ENCODE measurements at places on chromosomes 1 and 21.
A peak's percentile ranks its signal among the peaks of the same experiment; 100 is the strongest.

DNA sequence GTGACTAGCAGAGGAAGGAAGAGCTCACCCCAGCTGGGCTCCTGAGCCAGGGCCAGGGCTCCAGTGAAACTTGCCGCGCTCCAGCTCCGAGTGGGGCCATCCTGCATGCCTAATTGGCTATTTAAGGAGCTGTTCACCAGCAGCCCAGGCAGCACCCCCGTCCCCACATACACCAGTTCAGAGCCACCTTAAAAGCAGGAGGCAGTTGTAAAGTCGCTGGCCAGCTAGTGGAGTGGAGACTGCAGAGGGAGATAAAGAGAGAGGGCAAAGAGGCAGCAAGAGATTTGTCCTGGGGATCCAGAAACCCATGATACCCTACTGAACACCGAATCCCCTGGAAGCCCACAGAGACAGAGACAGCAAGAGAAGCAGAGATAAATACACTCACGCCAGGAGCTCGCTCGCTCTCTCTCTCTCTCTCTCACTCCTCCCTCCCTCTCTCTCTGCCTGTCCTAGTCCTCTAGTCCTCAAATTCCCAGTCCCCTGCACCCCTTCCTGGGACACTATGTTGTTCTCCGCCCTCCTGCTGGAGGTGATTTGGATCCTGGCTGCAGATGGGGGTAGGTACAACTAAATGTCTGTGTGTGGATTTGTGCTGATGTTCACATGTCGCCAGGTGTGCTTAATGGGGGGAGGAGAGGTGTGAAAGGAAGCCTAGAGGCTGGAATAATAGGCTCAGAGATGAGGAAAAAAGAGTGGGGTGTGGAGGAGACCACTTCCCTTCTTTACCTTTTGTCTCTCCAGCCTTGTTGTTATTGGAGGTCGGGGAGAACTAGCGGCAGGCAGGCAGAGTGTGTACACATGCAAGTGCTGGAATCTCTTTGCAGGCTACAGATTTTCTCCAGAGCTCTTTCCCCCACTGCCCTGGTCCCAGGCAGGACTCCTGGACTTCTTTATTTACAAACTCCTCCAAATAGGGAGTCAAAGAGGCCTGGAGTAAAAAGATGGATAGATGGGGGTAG is at the start of gene CA14:
Gene CA14 (plus strand): TSS at position 151 of the 962 bp plus-strand sequence. CDS start 355 bp downstream, at position 506.
- DNase-seq, result peak; percentile 31

DNA sequence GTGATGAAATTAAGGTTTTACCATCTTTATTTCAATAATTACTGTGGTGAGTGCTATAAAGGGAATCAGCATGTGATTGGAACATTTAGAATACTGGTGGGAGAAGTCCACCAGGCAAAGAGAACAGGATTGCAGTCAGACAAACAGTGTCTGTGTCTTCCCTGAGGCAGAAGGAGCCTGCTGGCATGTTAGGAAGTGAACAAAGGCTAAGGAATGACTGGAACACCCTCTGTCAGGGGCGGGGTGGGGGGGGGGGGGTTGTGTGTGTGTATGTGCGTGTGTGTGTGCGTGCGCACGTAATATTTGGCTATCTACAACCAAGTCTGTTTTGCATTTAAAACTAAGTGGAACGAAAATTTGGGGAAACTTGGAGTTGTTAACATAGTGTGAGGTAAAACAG is 30.2 kb downstream of the SRRM1 start:
- DNase-seq, result no peak

- DNase-seq, result no peak
Observed at GRCh38 chr1:56137521-56138505, 441.6 kb downstream of the PLPP3 start.

DNA sequence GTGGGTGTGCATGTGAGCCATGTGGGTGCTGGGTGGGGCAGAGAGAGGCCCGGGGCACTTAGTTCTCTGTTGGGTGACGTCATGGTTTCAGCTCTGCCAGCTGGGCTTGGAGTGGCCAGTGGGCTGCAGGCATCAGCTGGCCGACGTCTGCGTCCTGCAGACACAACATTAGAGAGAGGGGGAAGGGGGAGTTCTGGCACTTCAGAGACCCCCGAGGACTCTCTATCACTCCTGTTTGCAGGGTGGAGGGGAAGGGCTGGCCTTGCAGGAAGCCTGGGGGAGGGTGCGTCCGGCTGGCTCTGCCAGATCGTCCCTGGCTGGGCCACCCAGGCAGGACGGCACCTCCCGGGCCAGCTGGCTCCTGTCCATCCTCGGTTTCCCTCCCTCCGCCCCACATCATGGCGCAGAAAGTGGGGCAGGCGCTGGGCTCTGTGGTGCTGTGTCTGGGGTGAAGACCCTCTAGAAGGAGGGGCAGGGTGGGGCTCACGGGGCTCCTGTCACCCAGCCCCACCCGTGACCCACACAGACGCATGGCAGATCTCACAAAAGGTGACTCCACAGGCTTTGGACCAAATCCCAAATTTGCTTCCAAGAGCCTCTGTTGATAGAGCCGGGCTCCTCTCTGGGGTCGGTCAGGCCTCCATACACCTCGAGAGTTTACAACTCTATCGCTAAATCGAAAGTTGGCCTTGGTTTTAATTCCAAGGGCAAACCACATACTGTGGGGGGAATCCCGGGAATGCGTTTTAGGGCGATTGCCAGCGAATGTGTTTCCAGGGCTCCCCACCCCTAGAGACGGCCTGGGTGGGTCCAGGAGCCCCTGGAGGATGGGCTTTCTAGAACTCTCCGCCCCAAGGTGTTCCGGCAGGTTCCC is 73.4 kb upstream of the TTC34 start:
- no peak for DNase-seq

GRCh38 chr1:167360120-167360519 is 139.4 kb downstream of the POU2F1 start:
- no peak for DNase-seq

DNA sequence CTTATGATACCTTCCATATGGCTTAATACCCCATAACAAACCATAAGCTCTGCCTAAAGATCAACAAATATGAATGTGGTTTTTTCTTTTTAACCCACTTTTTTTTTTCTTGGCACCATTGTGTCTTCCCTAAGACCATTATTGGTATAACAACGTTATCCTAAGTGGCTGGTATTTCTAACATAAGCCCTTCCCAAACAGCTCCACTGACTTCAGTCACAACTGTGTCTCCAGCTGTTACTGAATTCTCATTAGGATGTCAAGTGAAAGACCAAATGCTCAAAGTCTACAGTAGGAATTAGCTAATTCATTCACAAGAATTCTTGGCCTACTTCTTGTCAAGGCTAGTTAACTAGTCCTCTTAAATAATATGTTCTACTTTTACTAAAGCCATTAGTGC is 4.2 kb upstream of the RXRG start:
- peak; percentile 46 for DNase-seq

- no peak for DNase-seq
Observed at GRCh38 chr1:163774978-163775620, 453.3 kb downstream of the NUF2 start.

GRCh38 chr1:225919906-225920305 is 4.1 kb downstream of the PYCR2 start:
- DNase-seq, result no peak

DNA sequence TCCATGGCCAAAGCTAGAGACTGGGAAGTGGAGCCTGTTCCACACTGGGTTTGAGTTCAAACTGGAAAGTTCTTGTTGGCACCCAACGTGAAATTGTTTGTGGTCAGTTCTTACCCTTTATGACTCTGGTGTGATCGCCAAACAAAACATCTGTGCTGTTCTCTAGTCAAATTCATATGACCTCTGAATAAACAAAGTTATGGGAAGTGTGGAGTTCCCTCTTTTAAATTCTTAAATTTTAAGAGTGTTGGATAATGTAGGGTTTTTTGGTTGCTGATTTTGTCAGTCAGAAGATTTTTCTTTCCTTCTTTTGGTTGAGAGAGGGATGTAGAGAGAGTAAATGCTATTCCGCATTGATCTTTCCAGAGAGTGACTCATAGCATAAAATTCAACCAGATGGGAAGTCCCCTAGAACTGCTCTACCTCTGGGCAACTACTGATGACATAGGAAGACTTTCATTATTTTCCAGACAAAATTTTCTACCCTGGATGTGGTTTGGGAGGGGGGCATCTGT is 36.4 kb downstream of the CHML start:
- DNase-seq, result no peak

GRCh38 chr1:51422367-51423072 is 92.2 kb upstream of the TTC39A start:
- DNase-seq, result no peak

DNA sequence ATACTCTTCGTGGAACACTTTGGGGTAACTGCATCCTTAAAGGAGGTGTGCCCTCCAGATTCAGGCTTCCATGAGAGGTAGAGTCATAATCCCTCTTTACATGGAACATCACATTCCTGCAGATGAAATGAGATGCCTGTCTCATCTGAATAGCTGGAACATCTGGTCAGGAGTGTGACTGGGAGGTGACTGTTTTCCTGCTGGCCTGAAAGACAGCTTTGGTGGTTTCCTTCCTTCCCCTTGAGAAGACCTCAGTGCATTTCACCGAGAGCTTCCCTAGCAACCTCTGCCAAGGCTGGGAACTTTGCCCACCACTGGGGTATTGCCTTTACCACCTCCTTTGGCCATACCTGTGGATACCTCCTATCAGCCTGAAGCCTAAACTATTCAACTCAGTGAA is 46.7 kb upstream of the GUCA2A start:
- no peak for DNase-seq

- peak; percentile 85 for DNase-seq
Observed at GRCh38 chr1:75991497-75992114, 59.4 kb upstream of the ASB17 start.

DNA sequence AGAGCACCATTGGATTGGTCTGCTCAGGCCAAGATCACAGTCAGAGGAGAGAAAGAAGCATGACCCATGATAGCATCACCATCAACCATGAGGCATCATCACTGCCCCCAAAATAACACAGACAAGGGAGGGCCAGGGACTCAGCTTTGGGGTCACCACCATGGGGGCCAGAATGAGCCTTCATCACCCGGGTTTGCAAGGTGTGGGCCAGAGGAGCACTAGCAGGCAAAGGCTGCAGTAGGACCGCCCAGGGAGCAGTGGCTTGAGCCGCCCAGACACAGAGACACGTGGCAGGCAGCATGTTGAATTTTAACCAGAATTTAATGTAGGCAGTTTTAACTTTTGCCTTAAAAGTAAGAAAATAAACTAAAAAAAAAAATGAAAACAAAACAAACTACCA is 53.7 kb upstream of the TMPRSS2 start:
- DNase-seq, result no peak

DNA sequence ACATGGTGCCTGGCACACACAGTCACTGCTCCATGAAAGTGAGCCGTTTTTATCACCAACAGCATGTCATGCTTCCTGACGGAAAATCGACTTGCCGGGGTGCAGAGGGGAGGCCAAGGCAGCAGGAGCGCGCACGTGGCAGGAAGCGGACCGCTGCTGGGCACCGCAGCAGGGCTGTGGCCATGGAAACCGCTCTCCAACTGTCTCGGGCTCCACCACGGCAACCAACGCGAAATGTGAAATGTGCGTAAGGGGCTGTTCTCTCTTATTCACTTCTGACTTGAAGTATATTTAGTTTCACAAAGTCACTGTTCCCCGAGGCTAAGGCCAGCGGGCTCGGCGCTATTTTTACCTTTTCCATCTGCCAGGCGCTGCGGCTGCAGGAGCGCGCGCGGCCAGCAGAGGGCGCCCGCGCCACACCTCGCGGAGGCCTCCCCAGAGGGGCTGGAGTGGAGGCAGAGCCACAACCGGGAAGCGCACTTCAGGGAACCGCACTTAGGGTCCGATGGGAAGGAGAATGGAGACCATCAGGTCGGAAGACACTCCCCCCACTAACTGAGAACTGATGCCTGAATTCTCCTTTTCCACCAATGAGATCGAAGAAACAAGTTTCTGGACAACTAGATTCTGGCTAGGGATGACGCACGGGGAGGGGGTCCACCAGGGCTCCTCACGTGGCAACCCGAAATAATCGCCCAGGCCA is 19.7 kb downstream of the RCC2 start:
- DNase-seq, result peak; percentile 6

GRCh38 chr1:225347123-225347683 is 80.6 kb downstream of the LBR start:
- DNase-seq, result no peak

DNA sequence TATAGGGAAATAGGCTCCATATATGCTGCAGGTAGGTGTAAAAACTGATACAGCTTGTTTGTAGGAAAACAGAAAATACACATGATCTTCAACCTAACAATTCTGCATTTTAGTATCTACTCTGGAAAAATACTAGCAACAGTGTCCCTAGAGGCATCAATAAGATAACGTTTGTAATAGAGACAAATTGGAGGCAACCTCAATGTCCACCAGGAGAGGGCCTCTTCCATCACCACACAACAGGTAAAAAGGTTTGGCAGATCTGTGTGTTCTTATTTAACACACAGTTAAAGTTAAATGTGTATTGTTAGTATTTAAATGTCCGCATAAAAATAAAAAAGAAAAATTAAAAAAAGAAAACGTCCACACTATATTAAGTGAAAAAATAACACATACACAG is 5.4 kb downstream of the EIF2D start:
- DNase-seq, result peak; percentile 10

DNA sequence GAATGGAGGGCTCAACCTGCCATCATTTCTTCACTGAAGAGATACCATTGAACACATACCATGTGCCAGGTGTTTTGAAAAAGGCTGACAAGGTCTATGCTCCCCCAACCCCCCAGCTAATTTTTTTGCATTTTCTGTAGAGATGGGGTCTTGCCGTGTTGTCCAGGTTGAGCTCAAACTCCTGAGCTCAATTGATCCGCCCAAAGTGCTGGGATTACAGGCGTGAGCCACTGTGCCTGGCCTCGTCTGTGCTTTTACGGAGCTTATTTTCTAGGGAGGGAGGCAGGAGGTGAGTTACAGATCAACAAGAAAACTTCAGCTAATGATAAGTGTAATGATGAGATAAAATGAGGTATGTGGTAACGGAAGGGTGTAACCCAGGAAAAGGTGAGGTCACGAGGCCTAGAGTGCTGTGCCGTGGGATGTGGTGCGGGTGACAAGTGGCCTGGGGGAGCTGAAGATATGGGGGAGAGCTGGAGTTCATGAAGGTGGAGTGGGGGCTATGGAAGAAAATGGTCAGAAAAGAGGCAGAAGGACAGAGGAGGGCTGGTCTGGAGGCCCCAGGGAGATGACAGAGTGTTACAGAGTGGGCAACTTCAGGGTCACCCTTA is 28.2 kb downstream of the FAAH start:
- no peak for DNase-seq

- no peak for DNase-seq
Observed at GRCh38 chr21:35002879-35003722, 46.0 kb downstream of the RUNX1 start.

GRCh38 chr1:167797015-167797414 is 75.2 kb downstream of the MPZL1 start:
- peak; percentile 4 for DNase-seq

- DNase-seq, result no peak
Observed at GRCh38 chr1:182614796-182615454, 10.7 kb upstream of the RGS16 start.

Data from NCI-H524 (cell line).